ENCODE measurements at places on chromosomes 12 and 14.
A peak's percentile ranks its signal among the peaks of the same experiment; 100 is the strongest.

GRCh38 chr12:24948757-24949722 is at the start of gene BCAT1:
TSS of gene BCAT1 (minus strand) at chr12:24949101. CDS start at chr12:24948932, 169 bp downstream.
- peak; percentile 65 for DNase-seq

DNA sequence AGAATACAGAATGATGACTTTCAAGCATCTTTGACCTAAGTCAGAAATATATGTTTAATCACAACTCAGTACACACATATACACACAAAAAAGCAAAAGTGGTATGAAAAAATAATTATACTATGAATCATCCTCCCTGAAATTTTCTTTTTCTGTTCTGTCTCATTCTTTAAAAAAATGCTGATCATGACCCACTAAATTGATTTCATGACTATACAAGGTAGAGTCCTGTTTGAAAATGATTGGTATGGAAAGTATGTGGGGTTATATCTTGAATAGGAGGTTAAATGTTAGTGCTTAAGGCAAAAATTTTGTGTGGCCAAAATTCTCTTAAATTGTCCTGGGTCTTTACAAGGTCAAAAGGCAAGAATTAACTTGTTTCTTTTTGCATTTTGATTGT is 80.4 kb downstream of the SUDS3 start:
- no peak for DNase-seq

- no peak for DNase-seq
These were observed 76.0 kb downstream of the RFLNA start for GRCh38 chr12:124370851-124371250.

DNA sequence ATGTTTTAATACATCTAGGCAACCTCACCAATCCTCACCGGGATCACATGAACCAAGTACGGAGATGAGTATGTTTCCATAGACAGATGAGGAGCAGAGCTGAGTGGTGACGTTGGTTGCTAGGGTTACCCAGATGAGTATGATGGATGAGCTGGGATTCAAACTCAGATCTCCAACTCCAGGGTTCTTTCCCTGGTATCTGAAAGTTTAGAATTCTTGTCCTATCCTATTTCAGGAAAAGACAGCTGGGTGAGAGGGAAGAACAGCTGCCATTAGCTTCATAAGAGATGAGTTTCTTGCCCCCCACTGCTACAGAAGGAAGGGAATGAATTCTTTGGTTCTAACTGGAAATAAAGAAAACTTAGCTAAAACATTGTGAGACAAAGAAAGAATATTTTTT is 728.9 kb upstream of the TBX3 start:
- no peak for DNase-seq

- no peak for DNase-seq
These were observed 8.1 kb downstream of the RTL1 start for GRCh38 chr14:100895411-100895810.

GRCh38 chr12:46661110-46661845 is 164.5 kb downstream of the SLC38A4 start:
- no peak for DNase-seq

DNA sequence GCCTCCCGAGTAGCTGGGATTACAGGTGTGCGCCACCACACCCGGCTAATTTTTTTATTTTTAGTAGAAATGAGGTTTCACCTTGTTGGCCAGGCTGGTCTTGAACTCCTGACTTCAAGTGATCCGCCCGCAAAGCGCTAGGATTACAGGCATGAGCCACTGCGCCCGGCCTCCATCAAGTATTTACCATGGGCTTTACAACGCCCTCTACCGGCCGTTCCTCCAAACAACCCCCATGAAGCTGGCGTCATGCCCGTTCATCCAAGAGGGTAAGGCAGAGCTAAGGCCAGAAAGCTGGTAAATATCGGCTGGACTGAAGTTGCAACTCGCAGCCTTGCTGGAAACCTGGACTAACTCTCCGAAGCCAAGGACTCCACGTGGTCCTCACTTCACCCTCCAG is 41.6 kb downstream of the RNF34 start:
- DNase-seq = no peak

- DNase-seq = no peak
These were observed 22.9 kb downstream of the KIF21A start for GRCh38 chr12:39420043-39420442.

Data from NK-92 treated with Interleukin-12 subunit alpha and Interleukin-12 subunit beta, amount 100 ng/mL, for 24 hours (cell line).